ENCODE measurements at places on chromosomes 12 and 14.

DNA sequence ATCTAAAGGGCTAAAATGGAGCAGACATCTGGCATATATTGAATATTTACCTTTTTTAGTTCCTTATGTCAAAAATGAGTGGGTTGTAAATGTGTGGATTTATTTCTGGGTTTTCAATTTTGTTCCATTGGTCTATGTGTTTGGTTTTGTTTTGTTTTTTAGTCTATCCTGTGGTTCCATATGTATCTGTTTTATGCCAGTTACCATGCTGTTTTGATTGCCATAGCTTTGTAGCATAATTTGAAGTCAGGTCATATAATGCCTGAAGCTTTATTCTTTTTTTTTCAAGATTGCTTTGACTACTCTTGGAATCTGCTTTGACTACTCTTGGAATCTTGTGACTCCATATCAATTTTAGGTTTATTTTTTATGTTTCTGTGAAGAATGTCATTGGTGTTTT lies 133.2 kb downstream of the MIPOL1 start:
- no peak for DNase-seq

DNA sequence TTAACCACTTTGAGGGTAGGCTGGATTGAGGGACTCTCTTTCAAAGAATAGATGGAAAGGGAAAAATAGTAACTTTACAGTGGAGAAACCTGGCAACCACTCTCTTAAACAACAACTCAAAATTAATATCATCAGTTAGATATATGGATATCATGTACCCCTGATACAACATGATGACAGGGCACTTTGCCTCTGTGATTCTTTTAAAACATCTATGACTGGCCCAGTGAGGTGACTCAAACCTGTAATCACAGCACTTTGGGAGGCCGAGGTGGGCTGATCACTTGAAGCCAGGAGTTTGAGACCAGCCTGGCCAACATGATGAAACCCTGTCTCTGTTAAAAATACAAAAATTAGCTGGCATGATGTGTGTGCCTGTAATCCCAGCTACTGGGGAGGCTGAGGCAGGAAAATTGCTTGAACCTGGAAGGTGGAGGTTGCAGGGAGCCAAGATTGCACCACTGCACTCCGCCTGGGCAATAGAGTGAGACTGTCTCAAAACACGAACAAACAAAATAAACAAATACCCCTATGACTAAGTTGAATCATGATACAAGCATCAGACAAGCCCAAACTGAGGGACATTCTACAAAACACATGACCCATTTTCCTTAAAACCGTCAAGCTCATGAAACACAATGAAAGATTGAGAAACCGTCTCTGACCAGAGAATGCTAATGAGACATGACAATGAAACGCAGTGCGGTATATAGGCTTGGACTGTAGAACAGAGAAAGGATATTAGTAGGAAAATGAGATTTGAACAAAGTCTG lies 26.4 kb upstream of the SLC7A8 start:
- no peak for DNase-seq

DNA sequence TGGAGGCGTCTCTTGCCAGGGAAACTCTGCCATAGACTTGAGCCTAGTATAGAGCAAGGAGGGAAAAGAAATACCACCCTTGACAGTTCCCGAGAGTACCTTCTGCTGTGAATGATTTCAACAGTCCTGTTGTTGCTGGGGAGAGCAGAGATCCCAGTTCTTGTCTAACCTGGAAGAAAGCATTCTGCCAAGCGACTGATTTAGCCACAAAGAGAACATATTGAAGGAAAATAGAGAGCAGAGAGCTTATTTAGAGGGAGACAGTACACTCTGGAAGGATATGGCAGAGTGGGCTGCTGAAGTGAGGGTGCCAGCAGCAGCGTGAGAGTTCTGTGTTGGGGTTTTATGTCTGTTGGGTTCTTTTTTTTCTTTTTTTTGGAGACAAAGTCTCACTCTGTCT lies 966.9 kb upstream of the TMEM132C start:
- no peak for DNase-seq

DNA sequence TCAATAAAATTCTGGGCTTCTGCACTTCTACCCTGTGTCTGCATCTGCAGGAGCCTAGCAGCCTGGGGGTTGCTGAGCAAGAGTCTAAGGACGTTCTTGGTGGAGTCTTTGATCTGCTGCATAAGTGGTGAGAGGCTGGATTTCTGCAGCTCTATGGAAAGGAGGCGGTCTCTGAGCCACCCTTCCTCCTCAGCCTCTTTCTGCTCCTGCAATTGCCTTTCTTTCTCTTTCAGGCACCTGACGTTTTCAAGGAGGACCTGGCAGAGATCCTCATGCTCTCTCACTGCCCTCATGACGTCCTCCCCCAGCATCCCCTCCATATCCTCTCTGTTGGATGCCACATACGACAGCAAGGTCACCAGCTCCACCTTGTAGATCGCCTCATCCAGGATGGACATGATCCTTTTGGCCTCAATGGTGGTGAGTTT lies 13.6 kb upstream of the TPCN1 start:
- peak; percentile 75 for DNase-seq

GRCh38 chr12:24770821-24771220 lies 178.1 kb downstream of the BCAT1 start:
- DNase-seq: no peak

GRCh38 chr14:72941286-72941985 lies 15.2 kb downstream of the DCAF4 start:
- no peak for DNase-seq

GRCh38 chr12:94145191-94145983 lies 3.0 kb upstream of the PLXNC1 start:
- peak; percentile 90 for DNase-seq

DNA sequence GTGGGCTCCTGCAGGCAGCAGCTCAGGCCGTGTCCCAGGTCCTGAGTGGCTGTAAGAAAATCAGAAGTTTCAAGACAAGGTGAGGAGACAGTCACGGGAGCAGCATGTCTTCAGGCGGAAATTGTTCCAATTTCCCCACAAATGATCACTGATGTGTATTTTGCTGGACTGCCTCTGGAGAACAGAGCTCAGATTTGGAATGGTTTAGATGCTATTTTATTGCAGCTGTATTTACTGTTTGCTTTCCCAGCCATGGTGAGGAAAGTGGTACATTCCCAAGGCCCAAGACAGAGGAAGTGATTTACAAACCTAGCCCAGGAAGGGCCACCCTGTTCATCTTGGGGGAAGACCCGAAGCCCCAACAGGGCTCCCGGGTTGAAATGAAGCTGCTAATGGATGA lies 195.6 kb downstream of the CHST11 start:
- no peak for DNase-seq

DNA sequence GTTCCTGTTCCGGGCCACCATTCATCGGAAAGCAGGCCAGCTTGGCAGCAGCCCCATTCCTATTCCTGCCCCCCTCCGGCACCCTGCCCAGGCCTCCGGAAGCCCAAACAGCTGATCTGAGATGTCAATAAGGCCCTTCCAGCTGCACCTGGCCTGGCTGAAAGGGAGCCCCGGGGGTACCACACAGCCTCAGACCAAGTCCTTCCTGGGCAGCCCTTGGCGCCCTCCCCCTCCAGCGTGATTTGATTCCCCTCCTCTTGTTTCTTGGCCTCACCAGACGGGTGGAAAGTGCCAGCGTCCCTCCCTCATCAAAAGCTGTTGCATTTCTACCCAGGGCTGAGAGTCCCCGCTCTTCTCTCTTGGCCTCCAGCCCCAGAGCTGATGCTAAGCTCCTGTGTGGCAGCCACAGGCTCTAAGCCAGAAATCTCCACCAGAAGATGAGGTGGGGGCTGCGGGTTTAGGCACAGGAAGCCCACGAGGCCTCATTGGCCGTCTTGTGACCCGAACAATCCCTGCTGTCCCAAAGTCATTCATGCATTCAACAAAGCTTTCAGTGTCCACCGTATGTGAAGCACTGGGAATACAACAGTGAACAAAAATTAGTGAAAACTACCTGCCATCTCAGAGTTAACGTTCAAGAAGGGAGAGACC lies 215.4 kb downstream of the SLC41A2 start:
- no peak for DNase-seq

DNA sequence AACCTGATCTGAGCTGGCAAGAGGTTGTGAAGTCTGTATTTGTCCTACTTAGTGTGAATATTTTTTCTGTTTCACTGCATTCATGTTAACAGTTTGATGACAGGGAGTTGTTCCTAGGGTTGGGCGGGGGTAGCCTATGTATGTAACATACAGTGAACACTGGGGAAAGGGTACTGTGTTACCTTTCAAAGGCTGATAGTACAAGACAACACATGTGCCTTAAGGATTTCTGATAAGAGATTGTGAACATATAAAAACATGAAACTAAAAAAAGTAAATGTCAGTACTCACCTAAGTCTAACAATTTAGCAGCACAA lies 30.5 kb upstream of the GRIP1 start:
- DNase-seq: no peak
